Esophagus muscularis mucosa (tissue), 4 donors: ENCODE measurements at places on chromosomes 4 and X. TPM values are rescaled to one million over a fixed set of nuclear protein-coding genes. Genes with fewer than 3 reads are reported as not detected.

DNA sequence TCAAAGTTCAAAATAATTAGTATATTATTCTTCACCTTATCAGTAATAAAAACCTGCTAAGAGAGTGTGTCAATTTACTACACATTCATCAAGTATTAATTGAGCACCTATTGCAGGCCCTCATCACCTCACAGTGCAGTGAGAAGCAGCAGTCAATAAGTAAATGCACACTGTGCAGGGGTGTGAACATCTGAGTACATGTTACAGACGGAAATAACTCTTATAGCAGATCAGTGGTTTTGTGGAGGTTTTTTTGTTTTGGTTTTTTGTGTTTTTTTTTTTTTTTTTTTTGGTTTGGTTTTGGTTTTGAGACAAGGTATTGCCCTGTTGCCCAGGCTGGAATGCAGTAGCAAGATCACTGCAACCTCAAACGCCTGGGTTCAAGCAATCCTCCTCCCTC, 20.3 kb downstream of the KLF3 start:
- peaks cover 12% of the 10 kb centered on the region for H3K36me3 ChIP-seq
- no peak for DNase-seq
- no peak overlapping the region for H3K27ac ChIP-seq
- no peak overlapping the region for H3K4me3 ChIP-seq

- no peak for DNase-seq
- H3K4me3 ChIP-seq, result peak overlapping the region; percentile 20
- H3K36me3 ChIP-seq, result no peaks in the 10 kb centered on the region
- H3K27me3 ChIP-seq, result peaks cover 29% of the 10 kb centered on the region
Measured at GRCh38 chr4:84483688-84484087, 15.4 kb downstream of the NKX6-1 start.

Gene CAPN6
- 0.42 TPM for total RNA-seq

GRCh38 chr4:137819964-137820383, 287.7 kb upstream of the PCDH18 start:
- no peaks in the 10 kb centered on the region for H3K27me3 ChIP-seq
- no peaks in the 10 kb centered on the region for H3K4me1 ChIP-seq
- no peak overlapping the region for H3K4me3 ChIP-seq
- no peak overlapping the region for H3K27ac ChIP-seq

DNA sequence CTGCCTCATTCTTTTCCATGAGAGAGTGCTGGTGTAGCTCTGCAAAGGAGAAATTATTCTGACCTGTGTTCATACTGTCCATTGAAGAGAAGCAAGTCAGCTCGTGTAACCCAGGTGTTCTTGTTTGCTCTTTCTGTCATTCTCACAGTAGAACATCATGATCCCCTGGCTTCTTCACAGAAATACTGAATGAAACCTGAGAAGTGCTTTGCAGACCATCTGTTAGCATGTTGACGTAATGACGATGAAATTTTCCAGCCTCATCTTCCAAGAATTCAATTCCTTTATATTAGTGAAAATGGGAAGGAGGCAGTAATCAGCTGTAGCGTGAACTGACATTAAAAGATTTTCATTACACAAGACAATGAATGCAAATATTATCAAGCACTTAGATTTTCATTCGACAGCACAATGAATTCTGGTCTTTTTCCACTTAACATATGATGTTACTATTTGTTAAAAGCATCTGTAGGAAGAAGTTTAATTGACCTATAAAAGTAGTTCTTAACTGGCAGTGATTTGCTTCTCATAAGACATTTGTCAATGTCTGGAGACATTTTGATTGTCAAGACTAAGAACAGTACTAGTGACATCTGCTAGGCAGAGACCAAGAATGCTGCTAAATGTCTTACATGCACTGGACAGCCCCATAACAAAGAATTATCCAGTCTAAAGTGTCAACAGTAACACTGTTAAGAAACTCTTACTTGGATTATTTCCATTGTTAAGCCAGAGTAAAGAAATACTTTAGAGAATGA, 246.3 kb downstream of the BANK1 start:
- H3K27me3 ChIP-seq, result no peaks in the 10 kb centered on the region
- peaks cover 11% of the 10 kb centered on the region for H3K4me1 ChIP-seq
- no peak for DNase-seq
- H3K36me3 ChIP-seq, result no peaks in the 10 kb centered on the region
- no peak overlapping the region for H3K4me3 ChIP-seq
- no peak overlapping the region for H3K27ac ChIP-seq

Gene SPANXD
- not detected for total RNA-seq

Gene ATXN3L
- not detected for total RNA-seq

DNA sequence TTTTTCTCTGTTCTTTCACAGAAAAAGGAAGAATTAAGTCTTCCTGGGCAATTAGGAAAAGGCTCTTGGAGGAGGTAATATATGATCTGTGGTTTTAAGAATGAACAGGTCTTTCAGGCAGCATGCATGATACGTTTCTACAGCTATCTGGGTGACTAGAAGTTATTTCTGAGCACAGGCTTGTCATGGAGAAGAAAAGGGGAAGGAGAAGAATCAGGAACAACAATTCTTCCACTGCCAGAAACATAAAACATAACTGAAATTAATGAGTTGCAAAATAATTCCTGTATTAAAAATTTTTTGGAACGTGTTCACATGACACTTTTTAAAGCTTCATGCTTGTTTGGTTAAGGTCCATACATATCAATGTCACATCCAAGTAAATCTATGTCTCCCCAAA, 17.7 kb upstream of the STIM2 start:
- no peaks in the 10 kb centered on the region for H3K36me3 ChIP-seq
- no peaks in the 10 kb centered on the region for H3K27me3 ChIP-seq
- no peak overlapping the region for H3K27ac ChIP-seq
- no peak for DNase-seq
- H3K4me1 ChIP-seq, result no peaks in the 10 kb centered on the region

DNA sequence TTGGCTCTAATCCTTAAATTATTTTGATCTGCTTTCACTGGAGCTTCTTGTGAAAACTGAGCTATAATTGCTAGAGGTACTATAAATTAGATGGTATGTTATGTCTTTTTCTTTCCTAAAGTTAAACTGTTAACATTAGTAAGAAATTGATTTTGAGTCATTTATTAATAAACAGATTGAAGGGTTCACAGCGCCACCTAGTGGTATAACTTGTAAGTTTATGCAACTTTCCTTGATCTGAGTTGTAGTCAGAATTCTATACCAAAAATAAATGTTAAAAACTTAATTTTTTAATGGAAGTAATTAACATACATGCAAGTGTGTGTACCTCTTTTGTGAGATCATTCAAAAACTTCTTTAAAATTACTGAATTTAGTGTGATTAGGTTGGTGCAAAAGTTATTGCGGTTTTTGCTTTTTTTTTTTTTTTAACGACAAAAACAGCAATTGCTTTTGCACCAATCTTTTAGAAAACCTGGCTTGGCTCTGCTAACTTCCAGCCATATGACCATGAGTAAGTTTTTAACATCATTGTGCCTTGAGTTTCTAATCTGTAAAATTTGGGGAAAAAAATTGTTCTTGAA, 151.5 kb downstream of the CENPC start:
- H3K36me3 ChIP-seq, result no peaks in the 10 kb centered on the region
- no peak for DNase-seq
- no peak overlapping the region for H3K4me3 ChIP-seq
- no peaks in the 10 kb centered on the region for H3K4me1 ChIP-seq

GRCh38 chrX:123504047-123504446, 228.8 kb downstream of the THOC2 start:
- no peak overlapping the region for H3K4me3 ChIP-seq
- no peaks in the 10 kb centered on the region for H3K27me3 ChIP-seq
- H3K4me1 ChIP-seq, result no peaks in the 10 kb centered on the region
- no peak overlapping the region for H3K27ac ChIP-seq

DNA sequence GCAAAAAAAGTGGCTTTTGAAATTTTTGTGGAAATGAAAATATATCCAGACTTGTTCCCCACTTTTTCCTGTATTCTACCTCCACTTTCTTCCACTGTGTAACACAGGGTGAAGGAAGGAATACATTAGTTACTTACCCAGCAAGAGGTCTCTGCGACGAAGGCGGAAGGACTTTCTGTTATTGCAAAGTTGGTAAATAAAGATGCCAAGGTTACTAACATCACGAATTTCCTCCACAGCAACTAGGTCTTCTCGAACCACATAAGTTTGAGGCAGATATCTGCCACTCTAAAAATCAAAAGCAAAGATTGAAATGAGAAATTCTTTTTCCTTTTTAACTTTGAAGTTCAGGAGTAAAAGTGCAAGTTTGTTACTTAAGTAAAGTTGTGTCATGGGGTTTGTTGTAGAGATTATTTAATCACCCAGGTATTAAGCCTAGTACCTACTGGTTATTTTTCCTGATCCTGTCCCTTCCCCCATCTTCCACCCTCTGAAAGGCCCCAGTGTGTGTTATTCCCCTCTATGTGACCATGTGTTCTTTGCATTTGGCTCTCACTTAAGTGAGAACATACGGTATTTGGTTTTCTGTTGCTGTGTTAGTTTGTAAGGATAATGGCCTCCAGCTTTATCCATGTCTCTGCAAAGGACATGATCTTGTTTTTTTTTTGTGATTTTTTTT, 5.8 kb downstream of the ITM2A start:
- no peaks in the 10 kb centered on the region for H3K27me3 ChIP-seq
- no peak overlapping the region for H3K4me3 ChIP-seq
- no peaks in the 10 kb centered on the region for H3K36me3 ChIP-seq
- DNase-seq, result no peak
- H3K4me1 ChIP-seq, result no peaks in the 10 kb centered on the region

DNA sequence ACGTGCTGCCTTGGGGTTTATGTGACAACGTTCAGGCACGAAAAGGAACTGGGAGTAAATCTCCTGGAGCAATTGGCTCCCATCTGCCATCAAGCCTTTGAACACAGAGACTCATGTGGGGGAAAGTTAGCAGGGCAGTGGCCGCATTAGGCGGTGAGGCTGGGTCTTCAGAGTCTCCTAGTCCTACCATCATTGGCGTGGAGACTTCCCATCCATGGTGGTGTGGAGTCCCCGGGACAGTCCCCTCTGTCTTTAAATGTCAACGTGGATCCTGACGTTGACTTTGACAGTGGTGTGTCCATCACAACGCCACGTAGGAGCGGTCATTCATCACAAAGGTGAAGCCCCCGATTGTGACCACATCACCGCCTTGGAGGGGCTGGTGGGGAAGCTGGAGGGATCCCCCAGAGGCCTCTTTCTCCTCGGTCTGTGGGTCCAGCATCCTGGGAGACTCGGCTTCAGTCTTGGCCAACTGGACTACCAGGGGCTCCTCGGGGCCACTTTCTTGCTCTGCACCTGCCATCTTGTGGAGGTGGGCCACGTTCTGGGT, 21.8 kb downstream of the CRLF2 start:
- H3K4me3 ChIP-seq, result no peak overlapping the region
- H3K27me3 ChIP-seq, result no peaks in the 10 kb centered on the region
- peak; percentile 55 for DNase-seq
- no peak overlapping the region for H3K27ac ChIP-seq
